ENCODE measurements at places on chromosomes 16 and 17.

- DNase-seq: no peak
These were observed 4.8 kb upstream of the GLG1 start for GRCh38 chr16:74611721-74612120.

GRCh38 chr16:28317040-28317880, 24.9 kb downstream of the SBK1 start:
- no peak for DNase-seq

- no peak for DNase-seq
These were observed 504.2 kb upstream of the SALL1 start for GRCh38 chr16:51655249-51655648.

DNA sequence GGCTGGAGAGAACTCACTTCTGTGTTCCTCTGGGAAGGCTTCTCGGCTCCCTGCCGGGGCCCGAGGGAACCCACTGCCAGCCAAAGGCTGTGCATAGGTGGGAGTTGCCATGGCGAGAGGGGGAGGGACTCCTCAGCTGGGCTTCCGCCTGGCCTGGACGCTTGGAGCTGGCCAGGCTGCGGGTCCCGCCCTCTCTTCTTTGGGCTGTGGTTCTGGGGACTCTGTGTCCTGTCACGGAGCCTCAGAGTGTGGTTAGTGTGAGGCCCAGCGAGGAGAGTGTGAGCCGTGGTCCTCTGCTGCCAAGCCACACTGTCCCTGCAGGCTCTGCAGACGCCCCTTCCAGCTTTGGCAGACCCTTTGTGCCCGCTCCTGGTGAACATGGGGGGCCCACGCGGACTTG, 123.1 kb downstream of the OR1D5 start:
- DNase-seq: no peak

DNA sequence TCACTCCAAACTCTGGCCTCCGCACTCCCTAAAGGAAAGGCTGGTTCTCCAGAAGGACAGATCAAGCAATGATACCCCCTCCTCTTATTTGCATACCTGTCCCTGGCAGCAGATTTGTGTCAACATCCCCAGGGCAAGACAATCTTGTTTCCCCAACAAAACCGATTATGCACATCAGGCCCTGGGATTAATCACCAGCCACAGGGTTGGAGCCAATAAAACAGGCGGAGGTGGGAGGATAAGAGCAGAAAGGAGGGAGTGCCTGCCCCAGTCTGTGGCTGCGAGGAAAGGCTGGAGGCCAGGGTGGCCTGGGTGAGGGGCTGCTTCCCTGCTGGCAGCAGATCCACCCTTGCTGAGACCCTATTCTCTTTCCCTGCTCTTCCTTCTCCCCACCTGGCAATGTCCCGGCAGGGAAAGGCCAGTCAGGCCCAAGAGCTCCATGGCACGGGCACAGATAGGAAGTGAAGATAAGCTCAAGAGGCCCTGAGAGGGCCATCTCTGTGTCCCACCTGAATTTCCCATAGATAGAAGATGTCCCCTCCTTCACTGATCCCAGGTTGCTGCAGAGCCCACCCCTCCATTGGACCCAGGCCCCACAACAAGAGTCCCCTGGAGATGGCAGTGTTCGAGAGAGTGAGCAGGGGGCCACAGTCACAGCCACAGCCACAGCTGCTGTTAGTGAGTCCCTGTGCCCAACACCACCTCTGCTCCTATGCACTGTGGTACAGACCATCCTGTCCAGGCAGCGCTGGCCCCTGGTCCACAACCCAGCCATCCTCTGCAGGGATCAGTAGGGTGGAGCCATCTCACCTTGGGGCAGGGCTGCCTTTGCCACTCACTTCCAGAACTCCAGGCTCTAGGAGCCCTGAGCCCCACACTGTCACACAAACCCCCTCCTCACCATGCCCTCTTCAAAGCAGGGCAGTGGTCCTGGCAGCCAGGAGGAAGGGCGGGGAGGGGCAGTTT, 137.5 kb downstream of the SDK2 start:
- peak; percentile 30 for DNase-seq

DNA sequence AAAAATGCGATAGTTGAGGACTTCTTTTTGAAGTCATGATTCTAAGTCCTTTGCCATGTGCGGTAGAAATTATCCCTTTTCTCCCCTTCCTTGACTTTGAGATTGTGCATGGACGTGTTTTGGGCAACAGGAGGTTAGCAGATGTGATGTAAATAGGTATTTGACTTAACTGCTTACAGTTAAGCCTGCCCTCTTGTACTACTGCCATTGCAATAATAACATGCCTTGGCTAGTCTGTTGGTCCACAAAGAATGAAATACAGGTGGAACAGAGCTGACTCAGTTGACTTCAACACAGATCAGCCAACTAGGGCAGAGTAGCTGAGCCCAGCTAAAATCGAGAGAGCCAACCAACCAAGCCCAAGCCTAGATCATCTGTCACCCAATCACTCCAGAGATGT, 125.5 kb downstream of the BRIP1 start:
- no peak for DNase-seq

- no peak for DNase-seq
These were observed 12.1 kb downstream of the LPO start for GRCh38 chr17:58250344-58251011.

DNA sequence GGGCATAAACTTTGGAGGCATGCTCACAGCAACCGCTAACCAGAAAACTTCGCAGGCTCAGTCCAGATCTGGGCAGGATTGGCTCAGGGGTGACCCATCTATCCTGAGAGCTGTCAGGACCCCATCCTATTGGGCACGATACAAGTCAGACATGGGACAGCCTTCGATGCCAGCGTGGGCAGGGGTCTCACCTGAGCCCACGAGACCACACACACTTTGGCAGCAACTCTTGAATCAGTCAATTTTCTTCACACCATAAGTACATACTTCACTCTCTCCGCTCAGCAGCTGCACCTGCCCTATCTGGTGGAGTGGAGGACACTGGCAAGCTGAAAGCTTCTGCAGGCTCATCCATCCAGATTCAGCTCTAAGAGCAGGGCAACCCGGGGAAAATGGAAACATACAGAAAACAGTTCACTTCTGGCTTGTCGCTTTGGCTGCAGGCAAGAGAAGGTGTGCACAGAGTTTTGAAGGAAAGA, 48.3 kb downstream of the ZFHX3 start:
- DNase-seq: no peak

DNA sequence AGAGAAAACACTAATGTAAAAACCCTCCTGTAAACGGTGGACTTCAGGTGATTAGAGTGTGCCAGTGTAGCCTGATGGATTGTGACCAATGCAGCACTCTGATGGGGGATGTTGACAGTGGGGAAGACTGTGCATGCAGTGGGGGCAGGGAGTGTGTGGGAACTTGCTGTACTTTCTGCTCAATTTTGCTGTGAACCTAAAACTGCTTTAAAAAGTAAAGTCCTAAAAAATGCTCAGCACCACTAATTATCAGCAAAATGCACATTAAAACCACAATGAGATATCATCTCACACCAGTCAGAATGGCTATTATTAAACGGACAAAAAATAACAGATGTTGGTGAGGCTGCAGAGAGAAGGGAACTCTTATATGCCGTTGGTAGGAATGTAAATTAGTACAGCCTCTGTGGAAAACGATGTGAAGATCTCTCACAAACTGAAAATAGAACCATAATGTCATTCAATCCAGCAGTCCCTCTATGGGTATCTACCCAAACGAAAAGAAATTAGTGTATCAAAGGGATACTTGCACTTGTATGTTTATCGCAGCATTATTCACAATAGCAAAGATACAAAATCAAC, 9.7 kb upstream of the ULK2 start:
- no peak for DNase-seq

DNA sequence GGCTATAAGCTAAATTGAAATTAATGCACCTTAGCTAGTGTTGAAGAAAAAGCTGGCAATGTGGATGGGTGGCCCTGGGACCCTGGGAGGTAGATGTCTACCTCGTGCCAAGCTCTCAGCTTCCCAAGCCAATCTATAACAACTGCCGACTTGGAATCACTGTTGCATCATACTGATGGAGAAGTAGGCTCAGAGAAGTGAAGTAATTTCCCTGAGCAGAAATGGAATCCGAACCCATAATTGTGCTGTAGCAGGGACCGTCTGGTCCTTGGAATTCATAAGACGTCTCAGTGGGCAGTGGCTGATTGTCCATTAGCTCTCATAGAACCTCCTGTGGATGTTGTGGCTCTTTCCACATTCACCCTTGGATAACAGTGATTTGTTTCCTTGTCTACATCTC, 196.6 kb downstream of the RAB11FIP4 start:
- no peak for DNase-seq

- DNase-seq: no peak
These were observed 2.4 kb upstream of the CACNA1H start for GRCh38 chr16:1150511-1150982.

GRCh38 chr16:14202697-14203096, 131.6 kb downstream of the MRTFB start:
- DNase-seq: peak; percentile 59

- no peak for DNase-seq
These were observed 17.0 kb upstream of the DNASE1 start for GRCh38 chr16:3637371-3637923.

DNA sequence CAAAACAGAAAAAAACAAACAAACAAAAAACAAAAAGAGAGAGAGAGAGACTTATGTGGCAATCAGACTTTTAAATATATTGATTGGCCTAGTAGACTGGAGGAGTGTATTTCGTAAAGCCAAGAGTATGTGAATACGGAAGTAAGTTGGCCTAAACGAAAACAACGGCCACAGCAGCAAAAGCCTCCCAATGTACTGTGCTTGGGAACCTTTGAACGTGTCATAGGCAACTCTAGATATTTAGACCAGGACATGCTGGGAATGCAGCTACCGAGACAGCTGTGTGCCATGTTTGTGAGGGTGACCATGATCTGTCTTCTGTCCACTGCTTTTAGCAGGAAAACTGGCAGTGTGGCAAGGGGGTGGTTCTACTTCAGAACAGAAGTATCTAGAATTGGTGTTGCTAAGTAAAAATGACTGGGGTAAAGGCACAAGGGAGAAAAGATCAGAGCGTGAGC, 7.4 kb downstream of the MAF start:
- no peak for DNase-seq

DNA sequence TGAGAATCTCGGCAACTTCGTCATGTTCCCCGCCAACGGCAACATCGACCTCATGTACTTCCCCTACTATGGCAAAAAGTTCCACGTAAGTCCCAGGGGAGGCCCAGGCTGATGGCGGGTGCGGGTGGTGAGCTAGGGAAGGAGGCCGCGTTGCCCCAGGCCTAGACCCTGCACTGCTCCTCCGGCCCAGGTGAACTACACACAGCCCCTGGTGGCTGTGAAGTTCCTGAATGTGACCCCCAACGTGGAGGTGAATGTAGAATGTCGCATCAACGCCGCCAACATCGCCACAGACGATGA, 4.8 kb downstream of the ATP1B2 start:
- no peak for DNase-seq

DNA sequence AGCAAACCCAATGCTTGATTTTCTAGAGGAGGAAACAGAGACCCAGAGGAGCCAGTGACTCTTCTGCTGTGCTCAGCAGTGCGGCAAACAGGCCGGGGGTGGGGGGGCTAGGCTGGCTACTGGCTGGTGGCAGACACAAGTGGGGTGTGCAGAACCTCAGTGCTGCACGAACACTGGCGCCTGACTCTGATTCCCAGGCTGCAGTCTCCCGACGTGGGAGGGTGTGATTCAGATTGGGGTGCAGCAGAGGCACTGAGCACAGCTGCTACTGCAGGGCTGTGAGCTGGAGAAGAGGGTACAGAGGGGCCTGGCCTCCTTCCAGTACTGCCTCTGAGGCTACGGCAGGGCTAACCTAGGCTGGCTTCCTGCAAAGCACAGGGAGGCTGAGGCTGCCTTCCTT, 8.1 kb downstream of the RPL19 start:
- DNase-seq: no peak

DNA sequence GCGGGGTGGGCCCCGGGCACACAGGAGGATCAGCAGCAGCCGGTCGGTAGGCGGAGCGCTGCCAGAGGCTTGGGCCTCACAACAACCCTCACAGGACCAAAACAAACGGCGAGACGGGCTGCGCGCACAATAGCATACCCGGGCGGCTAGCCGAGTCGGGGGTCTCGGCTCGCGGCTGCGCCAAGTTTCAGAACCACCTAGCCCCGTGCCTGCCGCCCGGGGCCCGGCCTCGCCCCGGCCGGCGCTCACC, 732 bp downstream of the ULK2 start:
- DNase-seq: peak; percentile 71

DNA sequence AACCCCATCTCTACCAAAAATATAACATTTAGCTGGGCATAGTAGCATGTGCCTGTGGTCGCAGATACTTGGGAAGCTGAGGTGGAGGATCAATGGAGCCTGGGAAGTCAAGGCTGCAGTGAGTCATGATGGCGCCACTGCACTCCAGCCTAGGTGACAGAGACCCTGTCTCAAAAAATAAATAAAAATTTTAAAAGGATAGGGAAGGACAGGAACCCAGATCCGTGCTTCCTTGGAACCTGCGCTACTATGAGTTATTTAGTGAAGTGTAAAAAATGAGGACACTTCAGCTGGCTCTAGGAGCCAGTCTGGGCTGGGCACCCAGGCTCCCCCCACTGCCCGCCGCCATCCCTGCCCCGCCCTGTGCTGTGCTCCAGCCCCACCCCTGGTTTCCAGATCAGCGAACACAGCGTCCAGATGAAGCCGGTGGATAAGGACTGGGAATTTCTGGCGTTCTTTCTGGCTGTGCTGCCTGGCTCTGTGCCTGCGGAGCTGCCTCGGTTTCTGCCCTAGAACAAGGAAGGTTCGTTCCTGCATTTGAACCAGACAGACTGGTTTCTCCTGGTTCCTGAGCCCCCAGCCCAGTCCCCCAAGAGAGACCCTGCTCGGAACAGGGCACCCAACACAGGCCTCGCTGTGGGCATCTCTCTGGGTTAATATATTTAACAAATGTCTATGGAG, 18.5 kb downstream of the PLLP start:
- DNase-seq: peak; percentile 38

DNA sequence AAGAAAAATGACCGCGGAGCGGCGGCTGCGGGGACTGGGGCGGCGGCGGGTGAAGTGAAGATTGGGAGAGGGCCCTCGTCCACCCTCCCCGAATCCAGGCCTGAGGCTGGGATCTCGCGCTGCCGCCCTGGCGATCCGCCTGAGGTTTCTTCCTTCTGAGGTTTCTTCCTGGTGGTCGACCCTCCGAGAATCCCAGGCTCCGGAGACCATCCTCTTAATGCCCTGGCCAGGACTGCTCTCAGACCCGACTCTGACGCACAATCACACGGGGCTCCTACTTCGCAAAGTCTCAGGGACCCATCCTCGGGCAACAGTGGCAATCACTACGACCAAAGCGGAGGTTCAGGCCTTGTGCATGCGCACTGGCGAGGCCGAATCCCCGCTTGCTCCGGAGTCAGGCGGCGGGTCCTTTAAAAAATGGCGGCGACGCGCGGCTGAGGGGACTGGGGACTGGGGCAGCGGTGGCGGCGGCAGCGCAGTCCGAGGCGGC, 18.0 kb upstream of the KCNJ18 start:
- DNase-seq: peak; percentile 30

GRCh38 chr16:11742093-11742535, 543 bp downstream of the TXNDC11 start:
- DNase-seq: no peak

- DNase-seq: no peak
These were observed 10.0 kb downstream of the SOCS1 start for GRCh38 chr16:11245988-11246387.

- DNase-seq: peak; percentile 20
These were observed 678 bp downstream of the CDR2L start for GRCh38 chr17:74987909-74988711.

- no peak for DNase-seq
These were observed 40.8 kb downstream of the MRM1 start for GRCh38 chr17:36641877-36642845.

- DNase-seq: no peak
These were observed 135.6 kb upstream of the IRX3 start for GRCh38 chr16:54422159-54422558.
